ENCODE measurements at places on chromosomes 7 and 10.

DNA sequence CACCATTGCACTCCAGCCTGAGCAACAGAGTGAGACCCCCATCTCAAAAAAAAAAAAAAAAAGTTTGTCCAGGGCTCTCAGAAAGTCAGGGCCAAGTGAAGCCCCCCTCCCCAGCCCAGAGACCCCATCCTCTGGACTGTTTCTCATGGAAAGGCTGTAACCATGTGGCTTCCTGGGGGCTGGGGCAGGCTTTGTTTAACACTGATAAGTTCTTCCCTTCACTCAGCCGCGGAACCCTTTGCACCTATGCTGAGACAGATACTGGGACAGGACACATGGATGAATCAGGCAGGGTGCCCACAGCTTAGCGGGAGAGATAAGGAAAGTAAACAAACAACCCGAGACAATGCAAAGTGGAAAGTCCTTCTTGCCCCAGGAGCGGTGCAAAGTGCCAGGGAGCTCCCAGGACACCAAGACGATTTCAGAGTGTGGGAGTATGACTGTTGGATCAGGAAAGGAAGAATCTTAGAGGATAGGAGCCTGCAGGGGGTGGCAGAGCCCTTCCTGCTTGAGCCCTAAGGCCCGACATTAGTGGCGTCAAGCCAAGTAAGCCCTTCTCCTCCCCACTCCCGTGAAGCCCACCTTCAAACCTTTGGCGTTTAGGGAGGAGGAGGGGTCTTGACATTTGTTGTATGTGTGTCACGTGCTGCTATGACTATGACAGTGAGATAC, 11.6 kb downstream of the MLXIPL start:
- DNase-seq: peak; percentile 46

GRCh38 chr7:1124164-1124563, 35.8 kb downstream of the ZFAND2A start:
- DNase-seq: no peak

DNA sequence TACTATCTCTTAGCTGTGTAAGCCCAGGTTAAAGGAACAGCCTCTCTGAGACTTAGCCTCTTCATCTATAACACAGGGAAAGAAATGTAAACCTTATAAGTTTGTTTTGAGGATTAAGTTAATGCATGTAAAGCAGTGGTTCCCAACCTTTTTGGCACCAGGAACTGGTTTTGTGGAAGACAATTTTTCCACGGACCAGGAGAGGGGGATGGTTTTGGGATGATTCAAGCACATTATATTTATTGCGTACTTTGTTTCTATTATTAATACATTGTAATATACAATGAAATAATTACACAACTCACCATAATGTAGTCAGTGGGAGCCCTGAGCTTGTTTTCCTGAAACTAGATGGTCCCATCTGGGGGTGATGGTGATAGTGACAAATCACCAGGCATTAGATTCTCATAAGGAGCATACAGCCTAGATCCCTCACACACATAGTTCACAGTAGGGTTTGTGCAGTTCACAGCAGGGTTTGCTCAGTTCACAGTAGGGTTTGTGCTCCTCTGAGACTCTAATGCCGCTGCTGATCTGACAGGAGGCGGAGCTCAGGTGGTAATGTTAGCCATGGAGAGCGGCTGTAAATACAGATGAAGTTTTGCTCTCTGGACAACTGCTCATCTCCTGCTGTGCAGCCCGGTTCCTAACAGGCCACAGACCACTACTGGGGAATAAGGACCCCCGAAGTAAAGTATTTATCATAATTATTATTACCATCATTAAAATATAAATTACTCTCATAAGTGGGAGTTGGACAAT, 41.3 kb upstream of the ANK3 start:
- DNase-seq: no peak

- no peak for DNase-seq
These were observed 1065.8 kb upstream of the GHITM start for GRCh38 chr10:83073472-83073871.

- DNase-seq: no peak
These were observed 35.4 kb downstream of the CALD1 start for GRCh38 chr7:134814730-134815364.

DNA sequence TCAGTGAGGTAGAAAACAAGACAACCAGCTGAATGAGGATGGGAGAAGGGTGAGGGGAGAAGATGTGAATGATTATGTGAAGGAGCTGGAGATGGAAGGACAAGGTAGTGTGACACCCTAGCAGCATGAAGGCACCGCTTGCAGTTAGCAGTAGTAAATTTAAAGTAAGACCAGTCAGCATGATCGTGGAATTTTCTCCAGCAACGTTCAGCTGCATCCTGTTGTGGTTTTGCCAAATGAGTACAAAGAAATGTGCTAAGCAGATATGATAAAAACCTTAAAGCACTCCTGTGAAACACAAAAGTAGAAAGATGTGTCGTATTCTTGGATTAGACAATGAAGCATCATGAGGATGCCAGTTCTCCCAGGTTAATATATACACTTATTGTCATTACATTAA, 34.1 kb upstream of the IFRD1 start:
- no peak for DNase-seq

- no peak for DNase-seq
These were observed 22.4 kb downstream of the ATXN7L1 start for GRCh38 chr7:105853931-105854419.

- DNase-seq: no peak
These were observed at the start of gene DKK1 for GRCh38 chr10:52313933-52314821. Gene DKK1, plus strand, starts transcription at chr10:52314281. Its CDS starts 154 bp downstream, at chr10:52314435.

DNA sequence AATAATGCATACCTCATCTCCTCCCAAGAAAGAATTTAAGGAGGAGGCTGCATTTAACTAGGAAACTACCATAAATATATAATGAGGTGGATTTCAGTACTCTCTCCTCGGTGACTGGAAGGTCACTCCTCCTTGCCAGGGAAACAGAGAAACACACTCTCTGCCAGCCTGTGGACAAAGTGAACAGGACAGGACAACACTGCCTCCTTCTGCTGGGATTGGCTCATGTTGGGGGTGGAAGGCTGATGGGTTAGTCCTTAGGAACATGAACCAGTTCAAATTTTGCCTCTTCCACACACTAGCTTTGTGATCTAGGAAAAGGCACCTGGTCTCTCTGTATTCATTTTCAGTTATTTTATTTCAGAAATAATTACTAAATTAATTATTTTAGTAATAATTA, 50.6 kb upstream of the STEAP4 start:
- no peak for DNase-seq

- no peak for DNase-seq
These were observed 258.2 kb upstream of the GLI3 start for GRCh38 chr7:42495256-42495655.

DNA sequence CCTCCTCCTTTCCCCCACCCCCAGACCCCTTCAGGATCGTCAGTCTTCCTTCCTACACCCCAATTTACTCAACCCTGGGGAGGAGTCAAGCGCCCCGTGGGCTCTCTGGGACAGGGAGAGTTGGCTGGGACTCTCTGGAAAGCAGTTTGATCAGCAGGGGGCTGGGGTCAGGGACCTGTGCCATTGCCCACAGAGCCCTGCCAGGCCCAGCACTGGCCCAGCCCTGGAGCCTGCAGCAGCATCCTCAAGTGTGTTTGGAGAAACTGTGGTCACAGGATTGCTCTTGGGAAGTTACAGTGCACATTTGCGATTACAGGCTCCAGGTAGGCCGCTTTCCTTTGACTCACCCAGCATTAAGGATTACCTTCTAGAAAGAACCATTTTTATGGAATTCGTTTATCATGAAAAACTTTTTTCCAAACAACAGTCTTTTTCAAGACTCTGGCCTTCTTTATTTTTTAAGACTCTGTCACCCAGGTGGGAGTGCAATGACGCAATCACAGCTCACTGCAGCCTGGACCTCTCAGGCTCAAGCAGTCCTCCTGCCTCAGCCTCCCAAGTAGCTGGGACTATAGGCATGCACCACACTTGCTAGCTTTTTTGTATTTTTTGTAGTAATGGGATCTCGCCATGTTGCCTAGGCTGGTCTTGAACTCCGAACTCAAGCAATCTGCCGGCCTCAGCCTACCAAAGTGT, 50.7 kb downstream of the CHST3 start:
- DNase-seq: no peak

- DNase-seq: no peak
These were observed 677.8 kb downstream of the SDK1 start for GRCh38 chr7:3978839-3979238.

DNA sequence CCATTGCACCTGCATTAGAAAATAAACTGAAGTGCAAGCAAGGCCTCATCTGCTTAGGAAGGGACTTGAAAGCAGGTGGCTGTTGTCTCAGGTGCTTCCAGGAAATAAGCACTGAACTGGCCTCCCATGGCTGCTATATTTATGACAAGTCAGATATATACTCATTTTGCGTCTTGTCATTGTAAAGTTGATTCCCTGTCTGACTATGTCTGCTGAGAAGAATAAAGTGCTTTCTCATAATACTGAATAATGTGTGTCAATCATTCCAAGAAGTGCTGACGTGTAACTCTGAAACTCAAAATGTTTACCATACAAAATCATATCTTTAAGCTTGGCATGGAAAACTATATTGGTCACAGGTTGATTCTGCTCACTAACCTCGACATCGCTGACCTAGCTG, 44.9 kb upstream of the SVOPL start:
- DNase-seq: no peak

GRCh38 chr10:23804125-23804524, 365.2 kb downstream of the OTUD1 start:
- no peak for DNase-seq

DNA sequence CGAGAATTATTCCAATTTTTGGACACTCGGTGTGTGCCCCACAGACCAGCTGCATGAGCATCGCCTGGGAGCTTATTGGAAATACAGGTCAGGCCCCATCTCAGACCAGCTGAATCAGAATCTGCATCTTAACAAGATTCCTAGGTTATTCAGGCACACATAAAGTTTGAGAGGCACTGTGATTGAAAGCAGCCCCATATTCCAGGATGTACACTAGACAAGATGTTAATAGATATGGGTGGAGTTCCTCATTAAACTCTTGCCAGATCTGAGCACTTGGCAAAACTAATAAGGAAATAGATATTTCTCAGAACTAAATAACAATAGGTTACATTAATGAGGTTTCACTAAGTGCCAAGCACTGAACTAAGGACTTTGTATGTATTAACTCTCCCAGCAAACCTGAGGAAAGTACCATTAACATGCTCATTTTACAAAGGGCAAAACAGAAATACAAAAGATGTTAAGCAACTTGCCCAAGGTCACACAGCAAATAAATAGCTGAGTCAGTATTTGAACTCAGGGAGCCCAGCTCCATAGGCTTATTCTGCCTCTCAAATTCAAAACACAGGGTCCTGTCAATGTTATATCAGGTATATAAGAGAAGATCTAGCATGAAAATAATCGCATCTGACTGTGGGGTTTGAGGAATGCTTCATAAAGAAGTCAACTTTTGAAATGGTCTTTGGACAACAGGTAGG, 29.9 kb downstream of the PPP1R3C start:
- no peak for DNase-seq

DNA sequence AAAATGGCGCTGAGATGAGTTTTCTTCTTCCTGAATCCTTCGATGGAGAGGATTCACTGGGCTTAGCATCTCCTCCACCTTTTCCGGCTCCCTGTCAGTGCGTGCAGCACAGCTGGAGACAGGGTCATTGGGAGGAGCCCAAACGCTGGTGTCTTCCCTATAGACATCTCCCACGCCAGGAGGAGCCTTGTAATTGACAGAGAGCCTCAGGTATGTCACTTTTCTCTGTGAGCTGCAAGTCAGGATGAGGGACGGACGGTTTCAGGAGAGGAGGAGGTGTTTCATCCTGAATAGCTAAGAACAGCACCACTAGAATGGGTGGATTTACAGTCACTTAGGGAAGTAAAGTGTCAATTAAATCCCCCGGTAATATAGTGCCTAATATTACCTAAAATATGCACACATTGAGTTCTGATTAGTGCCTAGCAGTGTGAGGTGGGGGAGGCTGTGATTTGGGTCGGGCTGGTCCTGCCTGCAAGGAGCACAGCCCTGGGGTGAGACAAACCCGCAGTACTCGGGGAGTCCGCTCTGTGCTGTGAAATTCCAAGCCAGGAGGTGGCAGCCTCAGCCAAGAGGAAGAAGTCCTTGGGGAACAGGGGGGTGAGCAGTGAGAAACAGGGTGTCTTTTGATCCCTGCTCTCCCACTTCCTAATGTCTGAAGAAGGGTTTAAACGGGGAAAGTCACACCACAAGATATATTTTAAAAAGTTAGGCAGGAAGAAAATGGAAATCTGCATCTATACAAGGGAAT, 28.2 kb downstream of the IL15RA start:
- DNase-seq: peak; percentile 4

DNA sequence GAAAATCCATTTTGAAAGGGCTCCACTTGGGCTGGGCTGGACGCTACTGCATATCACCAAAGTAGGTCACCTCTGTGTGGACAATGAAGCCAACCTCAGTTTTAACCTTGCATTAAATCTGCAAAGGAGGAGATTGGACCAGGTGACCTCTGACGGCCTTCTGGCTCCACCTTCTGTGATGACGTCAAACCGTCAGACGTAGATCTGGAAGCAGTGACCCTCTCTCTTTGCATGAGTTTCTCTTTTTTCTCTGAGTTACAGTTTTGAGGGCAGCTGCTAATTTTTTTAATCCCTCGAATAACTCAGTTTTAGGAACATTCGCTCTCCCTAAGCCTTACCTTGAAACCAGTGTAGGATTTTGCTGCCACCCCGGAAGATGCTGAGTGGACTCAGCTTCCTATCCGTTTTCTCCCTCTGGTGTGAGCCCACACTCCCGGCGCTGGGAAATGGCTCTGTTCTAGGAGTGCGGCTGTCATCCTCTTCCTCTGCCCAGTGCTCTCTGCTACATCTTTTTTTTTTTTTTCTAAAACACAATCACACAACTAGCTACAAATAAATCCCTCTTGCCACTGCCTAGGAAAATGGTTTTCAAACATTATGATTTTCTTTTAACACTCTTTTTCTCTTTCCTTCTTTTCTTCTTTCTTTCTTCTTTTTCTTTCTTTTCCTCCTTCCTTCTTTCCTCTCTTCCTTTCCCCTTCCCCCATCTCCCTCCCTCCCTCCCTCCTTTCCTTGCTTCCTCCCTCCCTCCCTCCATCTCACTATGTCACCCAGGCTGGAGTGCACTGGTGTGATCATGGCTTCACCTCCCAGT, 27.7 kb upstream of the NMT2 start:
- DNase-seq: no peak

- no peak for DNase-seq
These were observed 346.9 kb downstream of the RNLS start for GRCh38 chr10:88236121-88236743.

GRCh38 chr7:151688236-151688780, 168.6 kb upstream of the RHEB start:
- DNase-seq: no peak

- DNase-seq: no peak
These were observed 283.8 kb downstream of the CDK14 start for GRCh38 chr7:90879924-90880323.

GRCh38 chr10:38174336-38174735, 80.2 kb downstream of the ZNF37A start:
- DNase-seq: no peak

- DNase-seq: peak; percentile 24
These were observed 58.4 kb upstream of the ZNRF2 start for GRCh38 chr7:30225863-30226613.

GRCh38 chr7:77308792-77309191, 107.4 kb downstream of the GSAP start:
- DNase-seq: no peak
